ENCODE measurements at places on chromosomes 2 and 18.

DNA sequence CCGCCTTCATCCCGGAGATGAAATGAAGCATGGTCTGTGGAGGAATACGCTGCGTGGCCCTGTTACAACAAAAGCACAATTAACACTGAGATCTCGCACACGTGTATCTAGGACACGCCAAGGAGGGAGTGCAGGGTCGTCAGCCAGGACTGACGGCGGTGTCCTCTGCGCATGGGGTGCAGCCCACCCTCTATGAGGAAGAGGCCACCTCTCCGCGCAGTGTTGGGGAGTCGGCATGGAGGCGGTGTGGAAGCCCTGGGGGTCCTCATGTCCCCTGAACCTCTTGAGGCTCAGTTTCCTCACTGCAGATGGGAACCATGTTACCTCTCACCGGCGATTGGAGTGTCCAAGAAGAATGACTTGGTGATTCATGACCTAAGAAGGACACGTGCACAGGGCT is 86.0 kb upstream of the ZNF236 start:
- no peak for DNase-seq

- DNase-seq, result no peak
Observed at GRCh38 chr2:75241696-75242095, 42.4 kb upstream of the TACR1 start.

GRCh38 chr2:133653056-133653455 is 84.8 kb upstream of the NCKAP5 start:
- DNase-seq, result no peak

DNA sequence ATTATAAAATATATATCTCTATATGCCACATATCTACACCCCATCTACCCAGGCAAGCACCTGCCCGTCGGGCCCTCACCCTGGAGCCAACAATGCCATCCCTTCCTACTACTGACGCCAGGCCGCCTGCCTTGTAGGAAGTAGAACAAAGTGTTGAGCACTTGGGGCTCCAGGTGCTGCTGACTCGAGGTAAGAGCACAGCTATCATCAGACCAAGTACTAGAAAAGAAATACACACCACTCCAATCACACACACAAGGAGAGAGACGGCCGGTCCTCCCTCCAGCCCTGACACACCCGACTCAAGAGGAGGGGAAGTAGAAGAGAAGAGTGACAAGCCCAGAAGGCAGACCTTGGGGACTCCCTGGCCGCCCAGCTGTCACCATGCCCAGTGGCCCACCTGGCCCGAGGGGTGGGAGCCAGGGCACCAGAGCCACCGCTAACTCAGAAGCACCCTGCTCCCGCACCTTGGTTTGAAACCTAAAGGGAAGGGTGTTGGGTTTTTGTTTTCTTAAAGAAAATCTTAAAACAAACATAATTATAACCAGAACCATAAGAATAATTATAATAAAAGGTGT is 64.0 kb upstream of the POMC start:
- DNase-seq, result no peak

DNA sequence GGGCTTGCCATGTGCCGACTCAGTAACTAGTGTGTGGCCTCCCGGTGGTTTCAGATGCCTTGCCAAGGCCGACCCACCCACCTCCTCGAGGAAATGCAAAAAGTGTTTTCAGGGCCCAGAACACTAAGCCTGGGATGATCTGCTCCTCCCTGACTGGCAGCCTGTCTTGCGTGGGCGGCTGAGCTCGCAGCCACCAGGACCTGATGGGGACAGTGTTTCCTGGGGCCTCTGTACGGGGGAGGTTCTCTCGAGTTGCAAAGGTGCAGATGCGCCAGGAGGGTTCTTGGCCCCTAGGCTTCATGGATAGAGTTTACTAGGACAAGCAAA is 85.2 kb downstream of the GLI2 start:
- no peak for DNase-seq

- no peak for DNase-seq
Observed at GRCh38 chr2:66301022-66301766, 133.7 kb upstream of the MEIS1 start.

DNA sequence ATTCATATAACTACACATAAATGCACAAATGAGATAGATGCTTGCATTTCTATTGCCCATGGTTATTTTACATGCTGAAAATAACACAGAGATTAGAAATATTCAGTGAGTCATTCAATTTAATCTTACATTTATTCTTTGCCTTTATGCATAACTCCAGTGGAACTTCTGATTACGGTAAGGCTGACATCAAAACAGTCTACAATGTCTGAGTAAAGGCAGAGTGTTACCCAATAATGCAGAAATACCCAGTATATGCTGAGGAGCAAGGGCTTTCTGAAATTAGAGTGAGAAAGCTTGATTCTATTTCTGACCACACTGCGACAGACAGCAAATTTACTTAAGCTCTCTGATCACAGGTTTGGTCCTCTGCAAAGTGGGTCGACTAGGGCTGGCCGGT is 9.2 kb downstream of the NMI start:
- DNase-seq, result no peak

DNA sequence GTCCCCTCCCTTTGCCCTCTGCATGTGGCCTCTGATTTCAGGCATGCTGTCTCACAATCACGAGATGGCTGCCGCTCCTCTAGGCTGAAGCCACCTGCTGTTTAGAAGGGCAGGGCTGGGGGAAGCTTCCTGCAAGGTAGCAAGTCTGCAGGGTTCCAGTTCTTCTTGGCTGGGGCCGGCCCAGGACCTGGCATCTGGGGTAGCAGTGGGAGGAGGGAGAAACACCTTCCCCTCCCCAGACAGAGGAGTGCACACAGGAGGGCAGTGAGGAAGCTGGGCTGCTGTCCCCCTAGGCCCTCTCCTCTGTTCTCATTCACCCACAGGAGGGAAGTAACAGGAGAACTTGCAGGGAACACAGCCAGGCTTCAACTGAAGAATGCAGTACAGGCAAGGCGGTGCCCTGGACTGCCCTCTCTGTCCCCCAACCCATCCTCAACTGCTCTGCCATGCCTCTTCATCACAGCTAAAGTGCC is 345.9 kb upstream of the HS6ST1 start:
- DNase-seq, result no peak

Measured in CD4-positive, alpha-beta T cell treated with Interleukin-15 for 4 hours (primary cell).